ENCODE measurements at places on chromosomes 3 and 15.
A peak's percentile ranks its signal among the peaks of the same experiment; 100 is the strongest.

- no peak for DNase-seq
Measured at GRCh38 chr3:67635257-67635656, 19.2 kb downstream of the SUCLG2 start.

GRCh38 chr15:48643206-48643605, 2.3 kb downstream of the FBN1 start:
- no peak for DNase-seq

DNA sequence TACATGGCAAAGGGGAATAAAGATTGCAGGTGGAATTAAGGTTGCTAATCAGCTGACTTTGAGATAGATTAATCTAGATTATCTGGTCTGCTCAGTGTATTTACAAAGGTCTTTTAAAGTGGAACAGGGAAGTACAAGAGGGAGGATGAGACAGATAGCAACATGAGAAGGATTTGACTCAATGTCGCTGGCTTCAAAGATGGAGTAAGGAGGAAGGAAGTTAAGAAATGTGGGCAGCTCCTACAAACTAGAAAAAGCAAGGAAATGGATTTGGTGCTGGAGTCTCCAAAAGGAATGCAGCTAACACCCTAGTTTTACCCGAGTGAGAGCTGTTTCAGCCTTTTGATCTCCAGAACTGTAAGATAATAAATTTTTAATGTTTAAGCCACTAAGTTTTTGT, 180.7 kb upstream of the TTC14 start:
- no peak for DNase-seq

- no peak for DNase-seq
Measured at GRCh38 chr15:58233341-58233740, 95.2 kb downstream of the AQP9 start.

- peak; percentile 71 for DNase-seq
Measured at GRCh38 chr15:91853511-91853947, at the start of gene SLCO3A1. TSS of gene SLCO3A1 (plus strand) at chr15:91853708.

GRCh38 chr3:133965906-133966305, 63.8 kb downstream of the SLCO2A1 start:
- no peak for DNase-seq

GRCh38 chr15:78415284-78415683, 22.7 kb upstream of the IREB2 start:
- no peak for DNase-seq

Measured in stimulated activated CD4-positive, alpha-beta T cell treated with anti-CD3 and anti-CD28 coated beads, Interleukin-4, amount 100 ng/mL, for 4 hours (primary cell).